ENCODE measurements at places on chromosomes 5 and 9. TPM values are rescaled to one million over a fixed set of nuclear protein-coding genes. Genes with fewer than 3 reads are reported as not detected.

The PHYHD1 gene
- 82.2 TPM for total RNA-seq

- DNase-seq: no peak
Measured at GRCh38 chr9:72996114-72996513, 43.3 kb upstream of the ALDH1A1 start.

- DNase-seq: no peak
Measured at GRCh38 chr5:150519560-150519945, 11.6 kb downstream of the NDST1 start.

- no peak for DNase-seq
Measured at GRCh38 chr5:139223481-139223880, 25.3 kb upstream of the SIL1 start.

The EIF4E1B gene
- not detected for total RNA-seq

Data from upper lobe of left lung (tissue), 6 donors.